ENCODE measurements at places on chromosomes 5 and 9.

- DNase-seq: no peak
Observed at GRCh38 chr9:105244734-105245028, 230 bp downstream of the SLC44A1 start.

- DNase-seq: no peak
Observed at GRCh38 chr5:82603033-82603987, 325.2 kb upstream of the RPS23 start.

DNA sequence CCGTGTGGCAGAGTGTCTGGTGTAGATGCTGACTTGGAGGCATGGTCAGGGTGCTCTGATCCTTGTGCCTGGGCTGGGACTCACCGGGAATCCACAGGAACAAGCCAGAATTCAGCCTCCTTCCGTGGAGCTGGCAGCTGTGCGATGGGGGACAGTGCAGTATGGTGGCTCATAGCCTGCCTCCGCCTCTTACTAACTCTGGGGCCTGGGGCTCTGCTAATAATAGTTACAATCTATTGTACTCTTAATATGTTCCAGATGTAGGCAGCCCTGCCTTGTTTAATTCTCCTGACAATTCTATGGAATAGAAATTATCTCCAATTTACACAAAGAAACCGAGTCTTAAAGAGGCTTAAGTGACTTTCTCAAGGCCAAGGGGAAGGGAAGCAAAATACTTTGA, 77.6 kb downstream of the PCDH1 start:
- no peak for DNase-seq

GRCh38 chr5:165127941-165128340, 1622.5 kb downstream of the MAT2B start:
- no peak for DNase-seq

GRCh38 chr9:14993061-14993800, 83.0 kb upstream of the FREM1 start:
- peak; percentile 98 for DNase-seq

DNA sequence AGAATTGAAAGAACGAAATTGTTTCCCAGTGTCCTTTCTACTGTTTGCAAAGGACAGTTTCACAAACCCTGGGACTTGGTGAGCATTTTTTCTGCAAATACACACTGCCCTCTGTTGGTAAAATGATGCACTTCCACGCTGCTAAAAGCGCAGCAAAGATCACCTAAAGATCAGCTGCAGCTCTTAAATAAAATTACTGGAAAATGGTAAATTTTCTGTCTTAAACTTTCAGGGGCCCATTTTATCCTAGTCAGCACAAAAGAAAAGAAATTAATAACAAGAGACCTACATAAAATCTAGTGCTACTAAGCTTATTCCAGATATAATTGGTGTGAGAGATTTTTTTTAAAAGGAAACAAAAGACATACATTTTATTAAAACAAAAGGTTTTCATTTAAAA, 566.0 kb downstream of the CAAP1 start:
- no peak for DNase-seq

- no peak for DNase-seq
Observed at GRCh38 chr5:128774605-128775004, 190.7 kb upstream of the SLC27A6 start.

DNA sequence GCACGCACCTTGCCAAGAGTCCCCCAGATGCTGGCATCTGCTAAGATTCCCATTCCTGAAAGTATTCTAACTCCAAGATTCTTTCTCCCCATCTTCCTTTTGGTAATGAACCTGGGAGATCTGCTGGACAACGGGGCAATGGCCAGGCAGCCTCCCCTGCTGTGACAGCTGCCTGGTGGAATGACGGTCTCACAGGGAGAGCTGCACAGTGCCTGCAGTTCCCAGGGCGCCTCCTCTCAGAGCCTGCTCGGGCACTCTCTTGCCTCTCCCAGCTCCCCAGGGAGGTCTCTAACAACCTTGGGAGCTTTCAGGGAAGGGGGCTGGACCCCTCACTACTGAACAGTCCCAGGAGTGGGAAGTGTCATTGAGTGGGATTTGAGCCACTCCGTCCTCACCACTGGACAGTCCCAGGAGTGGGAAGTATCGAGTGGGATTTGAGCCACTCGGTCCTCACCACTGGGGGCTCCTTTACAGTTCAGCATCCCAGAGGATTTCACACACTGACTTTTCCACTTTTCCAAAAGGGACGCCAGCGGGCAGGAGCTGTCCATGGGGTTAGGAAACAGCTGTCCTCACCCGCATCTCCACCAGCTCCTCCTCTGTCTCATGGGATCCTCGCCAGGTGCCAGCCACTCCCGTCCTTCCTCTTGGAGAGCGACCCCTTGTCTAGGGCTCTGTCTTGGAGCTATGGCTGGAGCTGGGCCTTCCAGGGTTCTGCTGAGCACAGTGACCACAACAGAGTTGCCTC, 65.7 kb downstream of the ADAMTS2 start:
- no peak for DNase-seq

DNA sequence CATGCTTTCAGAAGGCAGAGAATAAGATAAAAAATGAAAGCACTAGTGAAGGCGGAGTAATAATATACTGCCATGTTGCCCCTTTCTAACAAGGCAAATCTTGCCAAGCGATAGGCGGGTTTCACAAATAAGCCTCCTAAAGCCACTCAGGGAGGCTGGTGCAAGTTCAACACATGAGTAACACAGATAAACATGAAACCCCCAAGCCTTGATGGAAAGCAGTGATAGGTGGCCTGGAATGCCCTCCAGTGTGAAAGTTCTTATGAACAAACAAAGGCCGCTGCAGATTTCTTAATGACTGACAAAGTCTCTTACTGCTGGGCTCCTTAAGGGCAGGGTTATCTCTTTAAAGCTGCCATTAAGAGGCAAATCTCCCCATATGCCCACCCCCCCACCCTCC, 154.7 kb downstream of the ZDHHC21 start:
- DNase-seq: peak; percentile 48

DNA sequence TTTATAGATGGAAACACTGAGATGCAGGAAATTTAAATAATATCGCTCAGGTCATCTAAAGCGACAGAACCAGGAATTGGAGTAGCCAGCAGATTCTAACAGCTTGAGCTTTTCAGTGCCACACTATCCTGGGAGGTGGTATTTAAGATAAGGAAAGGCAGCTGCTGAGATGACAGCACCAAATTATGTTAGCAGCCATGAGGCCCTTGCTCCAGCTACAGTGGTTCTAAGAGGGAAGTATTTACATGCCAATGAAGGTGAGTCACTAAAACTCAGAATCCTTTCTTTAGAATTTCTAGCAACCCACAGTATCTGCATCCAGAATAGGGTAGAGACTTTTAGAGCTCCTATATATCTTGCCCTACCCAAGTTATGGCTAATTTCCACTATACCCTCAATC, 127.0 kb upstream of the VLDLR start:
- no peak for DNase-seq

DNA sequence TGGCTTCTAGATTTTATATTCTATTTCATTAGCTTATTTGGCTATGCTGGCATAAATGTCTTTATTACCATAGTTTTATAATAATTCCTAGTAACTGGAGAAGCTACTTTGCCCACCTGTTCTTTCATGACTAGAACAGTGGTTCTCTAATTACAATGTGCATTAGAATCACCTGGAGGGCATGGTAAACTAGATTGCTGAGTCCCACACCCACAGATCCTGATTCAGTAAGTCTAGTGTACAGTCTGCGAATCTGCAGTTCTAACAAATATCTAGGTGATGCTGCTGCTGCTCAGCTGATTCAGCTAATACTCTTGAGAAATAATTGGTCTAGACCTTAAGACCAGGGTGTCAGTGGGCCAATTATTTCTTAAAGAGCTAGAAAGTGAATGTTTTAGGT, 35.5 kb downstream of the RNF38 start:
- DNase-seq: no peak

DNA sequence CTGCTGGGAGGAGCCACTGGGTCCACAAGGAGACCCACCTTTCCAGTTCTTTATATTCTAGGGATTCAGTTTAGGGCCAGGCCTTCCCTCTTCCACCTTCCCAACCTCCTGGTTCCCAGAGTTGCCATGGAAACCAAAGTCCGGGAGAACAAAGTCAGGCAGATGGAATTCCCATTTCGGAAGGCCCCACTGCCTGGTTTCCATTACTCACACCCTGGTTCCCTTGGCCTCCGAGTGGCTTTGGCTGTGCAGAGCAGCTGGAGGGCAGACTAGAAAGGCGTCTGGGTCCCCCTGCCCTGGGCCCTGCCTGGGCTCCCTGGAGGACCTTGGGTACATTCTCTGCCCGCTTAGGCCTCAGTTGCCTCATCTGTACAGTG, 136.1 kb downstream of the RGS3 start:
- no peak for DNase-seq

DNA sequence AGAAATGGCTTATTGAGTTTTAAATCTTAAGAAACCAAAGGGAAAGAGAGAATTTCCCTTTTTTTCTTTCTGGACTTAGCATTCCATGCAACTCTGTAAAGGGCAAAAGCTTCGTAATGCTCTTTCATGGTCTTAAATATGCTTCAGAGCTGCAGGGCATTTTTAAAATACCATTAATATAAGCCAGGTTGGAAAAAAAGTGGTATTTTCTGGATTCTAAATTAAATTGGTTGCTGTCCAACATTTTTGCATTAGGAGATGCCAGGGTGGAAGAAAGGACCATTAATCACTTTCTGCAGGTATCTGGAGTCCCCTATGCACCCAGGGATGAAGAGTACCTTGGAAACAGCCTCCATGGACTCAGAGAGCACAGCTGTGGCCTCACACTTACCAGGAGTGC, 215.1 kb upstream of the DAPK1 start:
- no peak for DNase-seq

DNA sequence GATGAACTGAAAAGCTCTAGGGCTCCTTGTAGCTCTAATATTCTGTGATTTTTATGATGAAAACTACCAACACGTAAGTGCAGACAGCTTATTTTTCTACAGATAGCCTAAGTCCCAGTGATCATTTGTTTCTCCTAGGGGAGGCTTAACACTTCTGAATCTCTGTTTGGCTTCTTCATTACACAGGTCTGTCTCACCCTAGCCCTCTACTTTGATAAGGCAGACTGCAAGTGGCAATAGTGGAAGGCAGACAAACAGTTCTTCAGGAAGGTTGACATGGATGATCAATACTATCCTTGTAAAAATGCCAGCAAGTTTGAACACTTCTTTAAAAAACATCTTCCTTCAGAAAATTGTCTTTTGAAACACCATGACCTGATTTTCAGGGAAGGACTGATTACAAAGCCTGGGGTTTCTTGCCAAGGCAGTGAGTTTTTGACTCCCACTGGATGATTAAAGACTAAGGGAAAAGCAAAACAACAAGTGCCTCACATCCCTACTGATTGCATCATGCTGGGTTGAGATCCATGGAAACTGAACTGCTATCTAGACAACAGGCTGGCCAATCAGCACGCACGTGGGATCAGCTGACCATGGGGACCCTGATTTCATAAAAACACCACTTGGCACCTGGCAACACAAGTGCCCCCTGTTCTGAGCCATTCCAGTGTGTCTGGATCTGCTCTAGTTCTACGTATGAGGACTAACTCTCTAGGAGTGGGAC, 212.2 kb downstream of the SMARCA2 start:
- no peak for DNase-seq

DNA sequence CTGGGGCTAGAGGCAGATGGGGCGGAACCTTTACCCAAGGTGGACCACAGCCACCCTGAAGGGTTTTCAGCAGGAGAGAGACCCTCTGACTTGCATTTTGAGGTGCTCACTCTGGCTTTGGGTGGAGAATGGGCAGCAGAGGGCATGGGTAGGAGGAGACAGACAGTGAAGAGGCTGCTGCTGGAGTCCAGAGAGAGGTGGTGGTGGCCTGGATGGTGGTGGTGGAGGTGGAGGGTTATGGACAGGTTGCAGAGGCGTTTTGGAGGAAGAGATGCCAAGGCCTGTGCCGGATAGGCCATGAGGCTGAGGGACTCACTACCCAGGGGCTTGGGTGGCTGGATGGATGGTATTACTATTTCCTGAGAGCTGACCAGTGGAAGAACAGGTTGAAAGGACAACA, 46.1 kb upstream of the CDKN2AIPNL start:
- no peak for DNase-seq

DNA sequence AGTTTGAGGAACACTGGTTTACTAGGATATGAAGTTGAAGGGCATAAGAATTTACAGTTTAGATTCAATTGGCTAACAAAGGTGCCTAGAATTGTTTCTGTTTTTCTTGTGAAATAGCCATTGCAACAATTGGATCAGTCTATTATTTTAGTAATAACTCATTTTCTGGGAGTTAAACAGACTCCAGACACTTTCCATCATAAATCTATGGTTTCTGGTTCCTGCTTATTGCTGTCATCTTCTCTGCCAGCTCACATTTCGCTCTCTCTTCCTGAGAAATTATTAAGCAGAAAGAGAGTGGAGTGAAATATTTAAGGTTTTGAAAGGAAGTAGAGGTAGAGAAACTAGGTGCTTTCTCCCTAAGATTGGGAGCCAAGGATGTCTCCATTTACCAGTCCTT, 165.1 kb upstream of the PRR16 start:
- DNase-seq: no peak

- no peak for DNase-seq
Observed at GRCh38 chr5:172701291-172701656, 60.2 kb downstream of the NEURL1B start.

DNA sequence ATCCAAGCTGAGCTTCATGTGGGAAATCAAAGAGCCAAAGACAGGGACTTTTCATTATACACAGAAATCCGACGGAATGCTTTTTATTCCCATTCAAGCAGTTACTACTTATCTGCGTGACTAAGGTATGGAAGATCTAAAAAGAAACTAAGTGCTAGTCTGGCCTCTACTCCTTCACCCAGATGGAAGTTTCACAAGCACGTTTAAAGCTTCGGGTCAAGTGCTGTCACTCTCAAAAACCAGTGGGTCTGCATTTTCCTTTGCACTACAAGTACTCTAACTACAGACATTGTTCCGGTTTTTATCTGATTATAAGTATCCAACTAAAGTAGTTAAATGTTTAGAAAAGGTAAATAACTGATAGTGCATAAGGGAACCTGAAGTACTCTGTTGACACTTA, 13.7 kb upstream of the MTAP start:
- no peak for DNase-seq

DNA sequence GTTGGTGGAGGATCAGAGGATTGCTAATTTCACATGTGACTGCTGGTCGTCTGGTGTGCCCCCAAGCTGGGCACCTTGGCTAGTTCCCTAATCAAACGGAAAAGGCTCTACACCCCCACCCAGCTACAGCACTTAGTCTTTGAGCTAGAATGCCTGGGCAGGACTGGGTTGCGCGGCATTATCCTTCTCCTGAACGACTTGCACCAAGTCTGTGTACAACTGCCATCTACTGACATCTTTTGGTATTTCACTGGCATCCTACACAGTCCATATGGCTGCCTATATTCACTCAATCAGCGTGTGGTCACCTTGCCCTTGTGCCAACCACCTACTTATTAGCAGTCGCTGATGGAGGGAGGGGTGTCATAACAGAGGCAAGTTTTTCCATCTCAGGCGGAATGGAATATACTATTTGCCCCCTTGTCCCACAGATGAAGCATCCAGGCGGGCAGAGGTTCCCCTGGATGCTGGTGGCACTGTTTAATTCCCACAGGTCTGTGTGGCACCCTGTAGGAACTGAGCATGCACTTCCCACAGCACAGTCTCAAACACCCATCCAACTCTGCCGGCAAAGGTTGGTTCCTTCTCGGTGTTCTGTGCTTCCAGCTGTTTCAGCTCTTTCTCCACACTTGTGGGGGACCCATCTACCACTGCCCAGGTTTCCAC, 150.1 kb downstream of the OSTF1 start:
- peak; percentile 26 for DNase-seq

GRCh38 chr9:14779566-14780022, 57.1 kb upstream of the CER1 start:
- DNase-seq: no peak

- DNase-seq: no peak
Observed at GRCh38 chr5:108528655-108529054, 146.8 kb upstream of the FBXL17 start.

Data from NCI-H1930 (cell line).